KBM-7 (cell line): ENCODE measurements at places on chromosomes 13 and 19.

DNA sequence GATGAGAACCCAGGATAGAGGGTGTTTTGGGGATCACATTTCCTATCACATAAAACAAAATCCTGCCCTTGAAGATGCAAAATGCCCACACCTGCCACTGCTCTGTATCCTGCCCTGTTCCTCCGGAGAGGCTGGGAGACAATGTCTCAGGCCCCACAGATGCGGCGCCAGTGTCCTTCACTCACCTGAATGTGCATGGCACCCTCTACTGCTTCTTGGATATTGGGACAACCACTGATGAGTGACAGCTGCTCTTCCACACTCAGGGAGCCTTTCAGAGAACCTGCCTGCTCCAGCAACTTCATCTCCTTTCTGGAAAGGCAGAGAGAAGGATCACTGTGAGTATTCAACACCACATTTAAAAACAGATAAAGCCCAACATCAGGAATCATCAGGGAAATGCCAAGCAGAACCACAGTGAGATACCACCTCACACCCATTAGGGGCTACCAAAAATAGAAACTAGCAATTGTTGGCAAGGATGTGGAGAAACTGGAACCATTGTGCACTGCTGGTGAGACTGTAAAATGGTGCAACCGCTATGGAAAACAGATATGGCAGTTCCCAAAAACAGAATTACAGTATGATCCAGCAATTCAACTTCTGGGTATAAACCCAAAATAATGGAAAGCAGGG lies 36.4 kb downstream of the CRYL1 start:
- no peak for DNase-seq

GRCh38 chr19:13118424-13119193 lies 545 bp downstream of the NACC1 start:
- peak; percentile 34 for DNase-seq

DNA sequence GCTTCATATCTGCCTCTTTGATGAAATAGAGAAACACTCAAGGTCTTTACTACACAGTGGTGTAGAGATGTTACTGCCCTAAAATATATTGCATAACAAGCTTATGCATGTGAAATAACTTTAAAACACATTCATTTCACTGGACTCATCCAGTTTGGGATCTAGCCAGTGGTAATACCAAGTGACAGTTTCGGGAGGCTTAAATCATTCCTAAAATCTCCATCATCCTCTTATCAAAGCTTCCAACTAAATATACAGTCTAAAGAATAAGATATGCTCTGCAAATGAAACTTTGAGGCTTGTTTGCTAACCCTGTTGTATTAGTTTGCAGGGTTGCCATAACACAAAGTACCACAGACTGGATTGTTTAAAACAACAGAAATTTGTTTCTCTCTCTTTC lies 52.8 kb downstream of the THSD1 start:
- no peak for DNase-seq

GRCh38 chr13:114058051-114058867 lies 74.2 kb downstream of the RASA3 start:
- DNase-seq, result no peak

DNA sequence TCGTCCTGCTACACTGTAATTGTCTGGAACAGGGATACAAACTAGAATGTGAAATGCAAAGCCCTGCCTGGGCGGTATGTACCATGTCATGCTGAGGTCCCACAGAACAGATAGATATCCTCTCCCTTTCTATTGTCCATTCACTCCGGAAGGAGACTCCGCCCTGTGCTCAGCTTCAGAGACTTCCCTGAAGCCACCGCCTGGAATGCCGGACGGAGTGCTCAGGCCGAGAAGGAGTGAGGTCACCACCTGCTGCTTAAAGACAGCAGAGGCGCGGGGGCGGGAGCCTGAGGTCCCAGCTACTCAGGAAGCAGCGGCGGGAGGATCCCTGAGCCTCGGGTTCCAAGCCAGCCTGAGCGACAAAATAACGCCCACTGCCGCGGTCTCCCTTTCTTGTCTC lies 890 bp upstream of the ZNF611 start:
- no peak for DNase-seq

DNA sequence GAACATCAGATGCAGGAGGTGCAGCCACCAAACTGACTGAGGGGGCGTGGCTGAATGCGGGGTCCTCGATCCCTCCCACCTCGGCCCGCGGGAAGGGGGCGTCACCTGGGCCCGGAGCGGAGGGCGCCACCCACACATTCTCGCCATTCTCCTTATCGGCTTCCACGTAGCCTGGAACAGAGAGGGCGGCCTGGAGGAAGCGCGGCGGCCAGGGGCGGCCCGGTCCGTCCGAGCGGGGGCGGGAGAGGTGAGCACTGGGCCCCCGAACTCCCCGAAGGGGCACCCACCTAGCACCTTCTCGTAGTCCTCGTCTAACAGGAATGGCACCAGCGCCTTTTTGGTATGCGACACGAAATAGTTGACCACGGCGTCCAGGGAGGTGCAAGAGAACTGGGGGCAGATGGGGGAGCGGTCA lies 11.8 kb downstream of the STAP2 start:
- no peak for DNase-seq

DNA sequence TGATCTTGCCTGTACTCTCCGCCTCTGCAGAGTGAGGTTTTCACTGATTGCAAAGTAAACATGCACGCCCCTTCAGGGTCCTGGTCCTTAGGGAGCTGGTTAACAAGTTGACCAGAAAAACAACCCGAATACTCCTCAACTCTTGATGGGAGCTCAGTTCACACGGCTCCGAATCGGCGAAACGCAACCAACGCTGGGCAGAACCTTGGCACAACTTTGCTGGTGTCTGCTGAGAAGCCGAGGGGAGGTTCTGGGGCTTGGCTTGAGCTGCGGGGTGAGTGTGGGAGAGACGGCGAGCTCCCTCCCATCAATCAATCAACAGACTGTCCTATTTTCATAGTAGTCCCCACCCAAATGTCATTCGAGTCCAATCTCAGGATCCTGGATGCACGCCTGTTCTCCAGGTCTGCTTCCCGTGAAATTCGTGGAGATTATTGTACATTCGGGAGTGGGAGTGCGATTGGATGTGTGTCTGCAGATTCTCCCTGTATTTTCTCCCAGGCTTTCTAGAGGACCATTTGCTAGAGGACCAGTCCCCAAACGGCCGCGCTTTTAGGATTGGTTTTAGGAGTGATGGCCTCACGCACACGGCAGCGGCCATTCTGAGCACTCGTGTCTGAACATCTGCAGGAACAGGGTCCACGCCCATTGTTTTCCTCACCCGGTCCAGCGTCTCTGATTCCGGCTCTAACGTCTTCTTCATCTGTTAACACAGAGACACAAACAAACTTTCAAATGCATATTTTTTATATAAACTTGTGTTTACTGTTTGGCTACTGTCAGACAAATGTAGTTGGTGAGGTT lies 51.6 kb upstream of the F7 start:
- DNase-seq, result no peak

DNA sequence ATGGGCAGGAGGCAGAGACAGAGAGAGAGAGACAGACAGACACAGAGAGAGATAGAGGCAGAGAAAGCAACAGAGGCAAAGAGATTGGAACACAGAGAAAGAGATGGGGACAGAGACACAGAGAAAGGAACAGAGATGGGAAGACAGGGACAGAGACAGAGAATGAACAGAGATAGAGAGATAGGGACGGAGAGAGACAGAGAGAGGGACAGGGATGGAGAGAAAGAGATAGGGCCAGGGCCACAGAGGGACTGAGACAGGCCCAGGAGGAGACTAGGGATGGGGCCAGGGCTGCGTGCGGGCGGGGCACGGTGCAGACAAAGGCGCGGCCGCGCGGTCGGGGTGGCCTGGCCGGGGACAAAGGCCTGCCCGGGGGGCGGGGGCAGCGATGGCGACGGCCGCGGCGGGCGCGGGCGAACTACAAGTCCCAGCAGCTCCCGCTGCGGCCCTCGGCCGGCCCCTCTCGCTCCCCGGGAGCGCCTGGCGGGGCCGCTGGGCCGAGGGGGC lies at the start of gene ZNF358:
TSS of gene ZNF358 (plus strand) at position 459 of the 507 bp plus-strand sequence. CDS start 3,140 bp downstream, outside the sequence.
- DNase-seq, result no peak

GRCh38 chr13:42649141-42649540 lies 75.2 kb downstream of the TNFSF11 start:
- DNase-seq, result no peak

GRCh38 chr13:23723471-23723870 lies 153.3 kb downstream of the TNFRSF19 start:
- DNase-seq, result no peak
